Left lung (tissue), 14 donors: ENCODE measurements at places on chromosomes 3 and 15. TPM values are rescaled to one million over a fixed set of nuclear protein-coding genes. Genes with fewer than 3 reads are reported as not detected.

DNA sequence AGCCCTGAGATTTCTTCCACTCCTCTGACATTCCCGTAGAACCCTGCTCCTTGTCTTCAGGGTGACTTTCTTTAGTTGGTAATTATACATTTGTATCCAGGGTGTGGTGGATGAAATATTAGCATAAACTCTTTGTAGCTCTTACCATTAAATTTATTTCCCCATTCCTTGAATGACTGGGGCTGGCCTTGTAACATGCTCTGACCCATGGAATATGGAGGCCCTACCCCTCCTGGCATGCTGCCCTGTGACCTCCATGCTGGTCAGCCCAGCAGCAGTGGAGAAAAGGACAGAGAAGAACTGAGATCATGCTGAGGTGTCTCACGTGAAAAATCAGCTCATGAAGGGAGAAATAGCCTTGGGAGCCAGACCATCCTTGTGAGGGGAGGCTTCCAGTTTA is 96.1 kb upstream of the PROK2 start:
- no peaks in the 10 kb centered on the region for H3K36me3 ChIP-seq
- no peak overlapping the region for H3K27ac ChIP-seq
- no peak for DNase-seq
- no peaks in the 10 kb centered on the region for H3K4me1 ChIP-seq
- no peaks in the 10 kb centered on the region for H3K27me3 ChIP-seq
- no peak overlapping the region for H3K4me3 ChIP-seq

CCR3 gene
- not detected for total RNA-seq

DNA sequence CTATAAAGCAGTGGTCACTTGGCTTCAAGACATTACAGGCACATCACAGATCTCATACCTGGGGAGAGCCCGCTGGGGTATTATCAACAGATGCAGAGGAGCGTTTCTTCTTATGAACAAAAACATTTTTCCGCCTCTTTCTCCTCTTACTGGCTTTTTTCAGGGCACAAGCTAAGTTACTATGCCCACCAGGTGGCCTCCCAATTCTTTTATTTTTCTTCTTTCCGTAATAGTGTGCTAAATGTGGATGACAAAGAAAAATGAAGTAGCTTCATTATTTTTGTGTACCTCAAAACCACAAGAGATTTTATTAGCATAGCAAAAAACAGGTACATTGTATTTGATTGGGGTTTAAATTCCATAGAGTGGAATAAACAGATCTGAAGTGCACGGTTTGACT is 10.1 kb upstream of the STIMATE start:
- H3K4me3 ChIP-seq: no peak overlapping the region
- no peak overlapping the region for H3K27ac ChIP-seq
- peaks cover 40% of the 10 kb centered on the region for H3K36me3 ChIP-seq
- no peaks in the 10 kb centered on the region for H3K27me3 ChIP-seq
- DNase-seq: no peak
- no peaks in the 10 kb centered on the region for H3K4me1 ChIP-seq

DNA sequence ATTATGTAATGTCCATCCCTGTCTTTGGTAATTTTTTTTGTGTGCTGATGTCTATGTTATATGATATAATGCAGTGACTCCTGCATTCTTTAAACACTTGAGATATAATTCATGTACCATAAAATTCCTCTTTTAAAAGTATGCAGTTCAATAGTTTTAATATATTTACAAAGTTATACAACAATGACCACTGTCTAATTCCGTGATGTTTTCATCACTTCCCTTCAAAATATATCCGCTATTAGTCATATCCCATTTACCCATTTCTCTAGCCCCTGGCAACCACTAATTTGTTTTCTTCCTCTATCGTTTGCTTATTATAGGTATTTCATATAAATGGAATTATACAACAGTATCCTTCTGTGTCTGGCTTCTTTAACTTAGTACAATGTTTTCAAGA is 64.9 kb upstream of the SUCLG2 start:
- no peak overlapping the region for H3K27ac ChIP-seq
- H3K27me3 ChIP-seq: no peaks in the 10 kb centered on the region
- H3K4me3 ChIP-seq: no peak overlapping the region
- H3K4me1 ChIP-seq: no peaks in the 10 kb centered on the region

- H3K27ac ChIP-seq: no peak overlapping the region
- H3K4me3 ChIP-seq: no peak overlapping the region
- no peaks in the 10 kb centered on the region for H3K27me3 ChIP-seq
- no peak for DNase-seq
- peaks cover 94% of the 10 kb centered on the region for H3K36me3 ChIP-seq
Measured at GRCh38 chr15:92974183-92974915, 74.2 kb downstream of the CHD2 start.

ZIC1 gene
- total RNA-seq: not detected

DNA sequence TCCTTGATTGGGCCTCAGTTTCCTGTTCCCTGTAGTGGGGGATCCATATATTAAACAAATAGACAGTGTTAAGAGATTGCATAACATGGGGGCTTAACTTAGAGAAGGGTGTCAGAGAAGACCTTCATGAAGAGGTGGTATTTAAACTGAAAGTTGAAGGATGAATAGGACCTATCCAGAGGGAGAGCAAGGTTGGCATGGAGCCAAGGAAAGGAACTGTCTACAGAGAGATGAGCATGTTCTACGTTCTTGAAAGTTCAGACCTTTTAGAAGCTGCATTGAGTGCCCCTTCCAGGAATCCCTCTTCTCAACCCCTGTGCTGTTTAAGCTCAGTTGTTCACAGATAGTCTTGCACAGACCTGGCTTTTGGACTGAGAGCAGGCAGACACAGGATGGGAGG is 2.4 kb downstream of the HTD2 start:
- H3K36me3 ChIP-seq: peaks cover 43% of the 10 kb centered on the region
- H3K27ac ChIP-seq: no peak overlapping the region
- no peaks in the 10 kb centered on the region for H3K27me3 ChIP-seq
- no peak for DNase-seq

PLD1 gene
- total RNA-seq: 18.7 TPM

DNA sequence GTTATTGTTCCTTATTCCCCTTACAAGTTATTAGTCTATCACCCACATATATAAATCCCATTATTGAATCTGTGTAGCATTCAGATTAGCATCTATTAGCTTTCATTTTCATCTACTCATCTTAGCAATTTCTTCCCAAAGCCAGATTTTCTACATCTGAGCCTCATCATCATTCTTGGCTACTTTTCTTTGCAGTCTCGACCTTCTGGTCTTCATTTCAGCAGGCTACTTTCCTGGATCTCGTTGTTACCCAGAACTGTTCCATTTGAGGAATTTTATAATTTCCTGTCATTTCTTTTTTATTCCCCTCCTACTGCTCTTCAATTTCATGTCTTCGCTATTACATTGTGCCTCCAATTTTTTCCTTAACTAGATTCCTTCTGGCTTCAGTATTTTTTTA is 51.8 kb downstream of the SPRED1 start:
- peaks cover 9% of the 10 kb centered on the region for H3K4me1 ChIP-seq
- H3K27me3 ChIP-seq: no peaks in the 10 kb centered on the region
- H3K36me3 ChIP-seq: no peaks in the 10 kb centered on the region
- H3K27ac ChIP-seq: no peak overlapping the region
- H3K4me3 ChIP-seq: no peak overlapping the region
- DNase-seq: no peak

GPR62 gene
- not detected for total RNA-seq

GRCh38 chr3:160090653-160091052 is 102.0 kb downstream of the IL12A start:
- no peaks in the 10 kb centered on the region for H3K4me1 ChIP-seq
- no peaks in the 10 kb centered on the region for H3K27me3 ChIP-seq
- no peaks in the 10 kb centered on the region for H3K36me3 ChIP-seq
- H3K4me3 ChIP-seq: no peak overlapping the region
- no peak overlapping the region for H3K27ac ChIP-seq

DNA sequence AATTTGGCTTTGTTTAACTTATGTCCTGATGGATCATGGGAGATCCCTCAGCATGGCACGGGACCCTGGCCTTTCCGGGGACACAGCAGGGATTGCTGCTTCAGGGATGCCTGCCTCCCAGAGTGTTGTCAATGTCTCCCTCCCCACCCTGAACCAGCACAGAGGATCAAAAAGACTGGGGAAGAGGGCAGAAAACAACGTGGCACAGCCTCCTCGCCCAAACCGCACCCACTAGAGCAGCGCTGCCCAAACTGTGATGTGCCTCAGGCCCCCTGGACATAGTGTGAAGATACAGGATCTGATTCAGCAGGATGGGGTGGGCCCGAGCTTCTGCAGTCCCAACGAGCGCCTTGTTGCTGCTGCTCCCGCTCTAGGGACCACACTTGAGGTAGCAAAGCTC is 34.5 kb downstream of the SLC6A20 start:
- no peaks in the 10 kb centered on the region for H3K4me1 ChIP-seq
- no peaks in the 10 kb centered on the region for H3K27me3 ChIP-seq
- no peak overlapping the region for H3K27ac ChIP-seq
- no peaks in the 10 kb centered on the region for H3K36me3 ChIP-seq
- no peak overlapping the region for H3K4me3 ChIP-seq

ATP13A5 gene
- 1.1 TPM for total RNA-seq

CISH gene
- 42.5 TPM for total RNA-seq
